ENCODE measurements at places on chromosomes 2 and 18.

GRCh38 chr2:236240228-236240990, 23.8 kb downstream of the ASB18 start:
- DNase-seq: no peak

DNA sequence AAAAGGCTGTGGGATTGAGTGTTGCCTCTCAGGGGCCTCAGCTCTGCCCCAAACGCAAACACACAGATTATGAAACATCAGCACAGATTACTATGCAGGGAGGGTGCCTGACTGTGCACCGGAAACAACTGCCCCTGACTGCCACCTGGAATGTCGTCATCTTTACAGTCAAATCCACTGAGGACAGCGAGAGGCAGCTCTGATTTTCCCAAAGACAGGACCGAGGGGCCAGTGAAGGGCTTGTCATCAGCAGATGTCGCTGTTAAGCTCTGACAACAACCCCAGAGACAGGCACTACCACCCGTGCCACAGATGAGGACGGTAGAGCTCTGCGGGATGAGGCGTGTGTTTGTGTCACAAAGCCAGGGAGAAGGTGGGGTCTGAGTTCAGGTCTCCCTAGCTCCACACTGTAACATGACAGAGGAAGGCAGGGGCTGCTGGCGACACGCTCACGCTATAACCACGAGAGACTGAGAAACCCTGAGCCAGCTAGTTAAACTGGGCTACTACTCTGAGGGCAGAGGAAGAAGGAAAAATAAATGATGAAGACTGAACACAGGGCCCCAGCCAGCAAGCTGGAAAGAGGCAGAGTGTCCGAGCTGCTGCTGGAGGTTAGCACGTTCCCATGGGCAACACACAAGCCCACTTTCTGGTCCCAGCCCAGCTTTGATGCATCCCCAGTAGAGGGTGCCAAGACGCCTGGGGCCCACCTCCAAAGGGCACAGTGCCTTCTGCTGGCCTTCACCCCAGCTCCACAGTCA, 47.0 kb downstream of the PARD6G start:
- DNase-seq: no peak

- DNase-seq: no peak
Measured at GRCh38 chr2:59905731-59906130, 647.7 kb downstream of the BCL11A start.

DNA sequence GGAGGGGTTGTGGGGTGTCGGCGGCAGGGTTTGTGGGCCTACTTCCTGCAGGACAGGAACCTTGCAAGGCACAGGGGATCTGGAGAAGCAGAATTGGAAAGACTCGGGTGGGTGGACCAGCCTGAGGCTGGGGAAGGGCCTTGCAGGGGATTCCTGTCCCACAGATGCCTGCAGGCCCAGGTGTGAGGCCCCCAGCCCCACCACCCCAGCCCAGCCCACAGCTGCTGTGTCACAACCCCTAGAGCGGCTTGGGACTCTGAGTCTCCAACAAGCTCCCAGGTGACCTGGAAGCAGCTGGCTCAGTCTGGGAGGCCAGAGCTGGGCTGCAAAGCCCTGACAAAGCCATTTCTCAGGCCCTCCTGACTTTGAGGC, 93.1 kb downstream of the ZFP36L2 start:
- DNase-seq: no peak

GRCh38 chr2:38743672-38744398, 7.3 kb downstream of the SRSF7 start:
- no peak for DNase-seq

- no peak for DNase-seq
Measured at GRCh38 chr2:208360259-208361076, 46.1 kb upstream of the PTH2R start.

DNA sequence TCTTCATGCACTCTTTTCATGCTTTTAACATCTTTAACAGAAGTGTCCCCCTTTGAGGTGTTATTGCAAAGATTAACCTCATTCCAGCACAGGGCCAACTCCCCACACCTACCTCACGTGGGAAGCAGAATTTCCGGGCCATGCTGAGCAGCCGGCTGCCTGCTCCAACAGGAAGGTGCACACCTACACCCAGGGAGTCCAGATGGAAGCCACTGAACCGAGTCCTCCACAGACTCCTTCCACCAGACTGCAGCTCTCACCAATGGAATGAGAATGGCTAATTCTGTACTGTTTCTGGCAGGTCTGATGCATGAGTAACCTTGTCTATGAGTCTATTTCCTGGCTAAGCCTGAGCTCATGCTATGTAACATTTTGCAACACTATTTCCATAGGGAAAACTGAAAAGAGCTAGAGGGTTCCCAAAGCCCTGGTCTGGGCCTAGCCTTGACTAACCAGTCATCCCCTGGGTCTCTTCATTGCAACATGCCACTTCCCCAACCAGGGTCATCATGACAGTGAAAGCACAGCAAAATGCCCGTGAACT, 11.0 kb downstream of the ERFE start:
- no peak for DNase-seq

DNA sequence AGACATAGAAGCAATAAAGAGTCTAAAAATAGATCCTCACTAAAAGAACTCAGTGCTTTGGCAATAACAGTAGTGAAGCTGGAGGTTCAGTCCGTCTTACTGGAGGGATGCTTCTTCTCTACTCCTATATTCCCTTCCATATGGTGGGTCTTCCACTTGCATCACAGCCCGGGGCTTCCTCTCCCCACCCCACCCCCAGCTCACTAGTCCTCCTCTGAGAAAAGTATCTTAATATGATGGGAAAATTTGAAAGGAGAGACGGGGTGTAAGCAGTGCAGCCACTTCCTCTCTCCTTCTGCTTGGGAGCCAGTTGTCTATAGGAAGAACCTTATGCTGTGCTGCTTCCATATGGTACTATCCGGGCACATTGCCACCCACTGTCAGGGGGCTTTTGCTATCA, 57.2 kb upstream of the SPOPL start:
- DNase-seq: no peak

- no peak for DNase-seq
Measured at GRCh38 chr2:206958261-206958660, 18.9 kb downstream of the CPO start.

DNA sequence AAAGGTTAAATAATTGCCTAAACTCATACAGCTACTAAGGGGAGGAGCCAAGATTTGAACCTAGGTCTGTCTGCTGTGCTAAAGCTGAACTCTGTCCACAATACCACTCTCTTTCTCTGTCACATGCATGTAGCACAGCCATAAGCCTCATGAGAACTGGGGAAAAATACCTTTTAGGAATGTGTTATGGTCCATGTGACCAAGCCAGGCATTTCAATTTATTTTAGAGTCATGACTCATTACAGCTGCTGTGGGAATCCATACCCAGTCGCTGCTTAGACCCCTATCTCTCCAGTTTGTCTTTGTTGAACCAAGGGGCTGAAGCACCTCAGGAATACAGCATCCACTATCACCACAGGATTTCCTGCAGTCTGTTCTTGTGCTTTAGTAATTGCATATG, 200.0 kb upstream of the SIX3 start:
- no peak for DNase-seq

DNA sequence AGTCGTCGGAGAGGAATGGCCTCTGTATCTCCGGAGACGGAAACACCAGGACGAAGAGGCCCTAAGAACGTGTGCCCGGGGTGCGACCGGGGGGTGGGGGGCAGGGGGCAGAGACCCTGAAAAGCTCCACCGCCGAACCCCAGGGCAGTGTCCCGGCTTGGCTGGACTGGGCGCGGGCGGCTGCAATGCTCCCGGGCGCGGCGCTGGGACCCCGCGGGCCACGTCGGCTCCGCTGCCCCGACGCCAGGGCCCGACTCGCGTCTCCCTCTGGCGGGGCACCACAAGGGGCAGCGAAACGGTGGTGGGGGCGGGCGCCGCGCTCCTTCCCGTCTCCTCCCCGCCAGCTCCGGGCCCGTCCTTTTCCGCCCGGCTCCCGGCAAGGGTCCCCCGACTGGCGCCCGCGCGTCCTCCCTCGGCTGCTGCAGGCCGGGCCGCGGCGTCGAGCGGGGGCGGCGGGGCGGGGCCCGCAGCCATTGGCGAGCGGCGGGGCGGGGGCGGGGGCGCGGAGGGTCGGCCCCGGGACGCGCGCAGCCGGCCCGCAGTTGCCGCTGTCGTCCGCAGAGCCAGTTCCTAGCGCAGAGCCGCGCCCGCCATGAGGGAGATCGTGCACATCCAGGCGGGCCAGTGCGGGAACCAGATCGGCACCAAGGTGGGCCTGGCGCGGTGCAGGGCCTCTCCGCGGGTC, at the start of gene TUBB6:
TSS of gene TUBB6 (plus strand) at position 541 of the 685 bp plus-strand sequence. CDS start at position 593, 52 bp downstream.
- no peak for DNase-seq

DNA sequence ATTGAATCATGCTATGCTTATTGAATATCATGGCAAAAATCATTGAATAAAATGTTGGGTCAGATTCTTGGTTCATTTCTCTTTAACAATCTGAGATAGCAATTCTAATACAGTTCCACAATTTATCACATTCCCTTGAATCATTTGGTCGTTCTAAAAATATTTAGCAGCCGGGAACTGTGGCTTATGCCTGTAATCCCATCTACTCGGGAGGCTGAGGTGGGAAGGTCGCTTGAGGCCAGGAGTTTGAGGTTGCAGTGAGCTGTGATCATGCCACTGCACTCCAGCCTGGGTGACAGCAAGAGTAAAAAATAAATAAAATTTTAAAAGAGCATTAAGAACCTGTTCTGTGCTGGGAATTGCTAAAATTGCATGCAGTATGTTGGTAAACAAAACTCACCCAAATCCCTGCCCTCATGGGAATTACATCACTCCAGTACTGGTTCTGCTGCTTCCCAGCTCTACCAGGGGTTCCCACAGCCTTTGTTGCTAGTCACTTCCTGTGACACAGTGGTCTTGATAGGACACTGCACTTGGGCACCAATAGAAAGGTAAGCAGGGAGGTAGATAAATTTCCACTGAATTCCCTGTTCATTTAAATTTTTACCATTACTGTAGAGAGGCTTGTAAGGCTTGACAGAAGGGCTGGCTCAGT, 200.4 kb downstream of the CTNNA2 start:
- DNase-seq: no peak

DNA sequence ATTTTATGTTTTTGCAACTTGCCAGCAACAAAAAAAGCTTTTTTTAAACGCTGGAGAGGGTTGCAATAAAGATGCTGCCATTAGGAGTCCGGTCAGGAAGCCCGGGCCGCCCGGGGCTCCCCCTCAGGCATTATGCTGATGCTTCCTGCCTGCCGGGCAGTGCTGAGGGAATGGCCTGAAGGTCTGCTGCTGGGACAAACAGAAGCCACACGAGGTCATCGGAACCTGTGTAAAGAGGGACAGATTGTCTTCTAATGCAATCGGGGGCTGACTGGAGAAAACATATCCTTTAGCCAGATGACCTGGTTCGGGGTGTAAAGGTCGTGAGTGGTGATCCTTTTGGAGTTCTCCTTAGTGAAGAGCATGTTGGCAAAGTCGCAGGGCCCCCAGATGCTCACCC, 2.3 kb downstream of the IMPA2 start:
- no peak for DNase-seq

GRCh38 chr2:207951734-207952470, 73.4 kb downstream of the PLEKHM3 start:
- DNase-seq: no peak

DNA sequence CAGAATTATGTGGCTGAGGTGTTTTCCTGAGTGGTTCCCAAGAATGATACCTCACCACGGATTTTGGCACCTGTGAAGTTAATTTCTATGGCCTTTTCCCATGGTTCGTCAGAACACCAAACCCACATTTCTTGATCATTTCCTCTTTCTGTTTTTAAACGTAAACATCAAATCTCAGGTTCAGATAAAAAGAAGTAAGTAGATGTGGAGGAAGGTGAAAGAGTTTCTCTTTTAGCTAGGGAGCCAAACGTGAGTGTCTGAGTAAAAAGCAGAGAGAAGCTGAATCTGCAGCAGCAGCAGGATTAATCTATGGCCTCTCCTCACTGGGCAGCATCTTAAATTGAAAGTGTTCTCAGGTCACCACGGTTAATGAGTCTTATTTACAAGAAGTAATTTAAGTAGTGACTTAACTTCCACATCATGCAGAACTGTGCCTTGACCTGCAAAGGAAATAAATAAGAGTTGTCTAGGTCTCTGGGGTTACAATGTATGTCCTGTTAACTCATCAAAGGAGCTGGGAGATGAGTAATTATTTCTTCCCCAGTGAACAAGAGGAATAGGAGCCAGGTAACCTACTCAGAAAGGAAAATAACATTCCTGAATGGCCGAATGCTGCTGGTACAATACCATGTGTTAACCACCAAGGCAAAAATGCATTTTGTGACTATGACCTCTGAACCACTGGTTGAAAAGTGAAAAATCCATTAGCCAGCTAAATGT, 139.6 kb upstream of the NETO1 start:
- DNase-seq: no peak

DNA sequence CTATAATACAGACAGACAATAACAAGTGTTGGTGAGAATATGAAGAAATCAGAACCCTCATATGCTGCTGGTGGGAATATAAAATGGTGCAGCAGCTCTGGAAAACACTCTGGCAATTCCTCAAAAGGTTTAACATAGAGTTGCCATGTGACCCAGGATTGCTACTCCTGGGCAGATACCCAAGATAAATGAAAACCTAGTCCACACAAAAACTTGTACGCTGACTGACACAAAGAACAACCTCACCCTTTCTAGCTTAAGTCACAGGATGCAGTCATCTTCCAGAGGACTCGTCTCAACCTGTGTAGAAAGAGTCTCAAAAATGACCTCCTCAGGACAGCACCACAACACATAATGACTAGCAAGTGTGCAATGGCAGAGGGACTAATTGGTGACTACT, 71.6 kb upstream of the ACAA2 start:
- no peak for DNase-seq

DNA sequence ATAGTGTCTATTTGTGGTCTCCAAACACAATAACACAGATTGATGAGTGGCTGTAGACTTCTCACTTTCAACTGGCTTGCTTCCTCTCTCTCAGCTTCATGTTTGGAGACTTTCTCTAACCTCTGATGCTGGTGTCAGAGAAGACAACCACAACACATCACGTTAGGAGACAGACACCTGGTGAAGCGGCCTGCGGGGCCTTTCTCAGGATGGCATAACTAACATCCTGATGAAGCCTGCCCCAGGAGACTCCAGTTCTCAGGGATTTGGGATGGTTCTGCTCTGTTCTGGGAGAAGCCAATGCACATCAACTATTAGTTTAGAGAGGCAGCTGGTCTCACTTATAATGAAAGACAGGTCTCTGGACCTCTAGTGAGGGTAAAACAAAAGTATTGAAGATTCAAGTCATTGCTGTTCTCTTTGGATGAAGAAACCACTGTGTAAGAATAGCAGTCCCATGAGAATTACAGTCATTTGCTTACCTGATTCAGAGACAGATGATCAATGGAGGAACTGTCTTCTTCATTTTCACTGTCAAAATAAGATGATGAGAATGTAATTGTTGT, 2.0 kb downstream of the IL1A start:
- DNase-seq: no peak

DNA sequence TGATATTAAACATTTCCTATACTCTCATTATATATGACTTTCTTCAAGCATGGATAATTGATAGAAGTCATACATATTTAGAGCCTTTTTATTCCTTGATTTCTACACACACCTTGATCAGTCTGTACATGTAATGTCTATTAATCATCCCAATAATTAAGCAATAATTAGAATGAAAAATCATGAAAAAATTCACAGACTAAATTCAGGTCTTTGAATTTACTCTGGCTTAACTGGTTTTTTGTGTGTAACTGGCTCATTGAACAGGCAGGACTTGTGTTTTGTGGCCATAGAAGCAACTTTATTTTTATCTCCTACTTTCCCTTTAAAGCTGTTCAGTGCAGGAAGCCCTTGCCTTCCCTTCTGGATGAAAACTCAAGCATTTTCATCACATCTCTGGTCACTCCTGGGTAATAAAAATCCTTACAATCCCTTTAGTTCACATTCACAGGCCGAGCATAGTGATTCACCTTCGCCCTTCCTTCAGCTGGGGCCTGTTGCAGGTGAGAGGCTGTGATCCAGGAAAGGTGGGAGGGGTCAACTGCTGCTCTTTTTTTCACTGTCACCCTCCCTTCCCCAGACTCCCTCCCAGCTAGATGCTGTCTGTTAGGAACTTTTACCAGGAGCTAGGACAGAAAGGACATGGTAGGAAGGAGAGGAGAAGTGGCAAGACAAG, 58.0 kb upstream of the ITSN2 start:
- DNase-seq: no peak
